ENCODE measurements at places on chromosomes 11 and 22.

GRCh38 chr11:30342736-30343166 is 19.8 kb downstream of the ARL14EP start:
- no peak for DNase-seq

GRCh38 chr11:11980200-11980599 is 28.2 kb downstream of the DKK3 start:
- DNase-seq: no peak

DNA sequence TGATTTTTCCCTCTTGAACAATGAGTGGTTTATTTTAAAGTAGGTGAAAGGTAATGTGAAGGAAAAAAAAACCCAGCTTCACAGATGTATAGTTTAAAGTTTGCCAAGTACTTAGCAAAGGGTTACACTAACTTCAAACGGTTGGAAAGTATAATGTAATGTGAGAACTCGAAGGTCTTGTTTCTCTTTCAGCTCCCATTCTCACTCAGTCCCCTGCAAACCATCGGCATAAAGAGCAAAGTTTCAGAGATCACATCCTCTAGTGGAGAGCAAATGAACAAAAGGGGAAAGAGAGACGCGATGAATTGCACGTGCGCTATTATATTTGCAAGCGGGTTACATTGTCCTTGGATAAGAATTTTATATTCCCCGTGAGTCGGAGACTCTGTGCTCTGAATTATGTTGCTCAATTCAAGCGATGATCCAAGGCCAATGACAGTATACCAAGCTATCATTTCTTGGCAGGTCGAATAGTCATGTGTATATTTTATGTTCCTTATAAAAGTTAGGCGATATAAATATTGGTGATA is 37.6 kb upstream of the BIRC3 start:
- no peak for DNase-seq

- DNase-seq: no peak
Measured at GRCh38 chr11:63635762-63636465, 21.7 kb upstream of the PLAAT3 start.

- DNase-seq: no peak
Measured at GRCh38 chr11:2123628-2123960, 15.6 kb downstream of the IGF2 start.

DNA sequence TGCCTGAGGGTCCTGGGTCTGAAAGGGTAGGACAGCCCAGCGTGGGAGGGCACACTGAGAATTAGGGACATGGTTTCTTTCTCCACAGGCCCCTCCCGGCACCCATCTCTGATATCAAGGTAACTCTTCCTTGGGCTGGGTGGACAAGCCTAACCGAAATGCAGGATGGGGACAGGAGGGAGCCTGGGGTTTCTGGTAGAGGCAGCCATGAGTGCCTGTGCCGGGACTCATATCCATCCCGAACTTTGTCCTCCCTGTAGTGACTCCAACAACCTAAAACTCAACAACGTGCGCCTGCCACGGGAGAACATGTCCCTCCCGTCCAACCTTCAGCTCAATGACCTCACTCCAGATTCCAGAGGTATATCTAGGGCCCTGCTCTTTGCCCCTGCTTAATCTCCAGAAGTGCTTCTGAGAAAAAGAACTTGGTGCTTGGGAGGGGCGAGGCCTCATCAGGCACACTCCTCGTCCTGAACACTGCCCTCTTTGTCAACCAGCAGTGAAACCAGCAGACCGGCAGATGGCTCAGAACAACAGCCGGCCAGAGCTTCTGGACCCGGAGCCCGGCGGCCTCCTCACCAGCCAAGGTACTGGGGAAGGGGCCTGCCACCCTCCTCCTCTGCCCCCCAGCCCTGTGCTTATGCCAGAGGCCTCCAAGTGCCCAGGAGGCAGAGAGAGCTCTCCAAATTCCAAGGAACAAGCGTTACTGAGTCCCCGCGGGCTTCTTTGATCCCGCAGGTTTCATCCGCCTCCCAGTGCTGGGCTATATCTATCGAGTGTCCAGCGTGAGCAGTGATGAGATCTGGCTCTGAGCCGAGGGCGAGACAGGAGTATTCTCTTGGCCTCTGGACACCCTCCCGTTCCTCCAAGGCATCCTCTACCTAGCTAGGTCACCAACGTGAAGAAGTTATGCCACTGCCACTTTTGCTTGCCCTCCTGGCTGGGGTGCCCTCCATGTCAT is 3.1 kb downstream of the TMEM25 start:
- no peak for DNase-seq

DNA sequence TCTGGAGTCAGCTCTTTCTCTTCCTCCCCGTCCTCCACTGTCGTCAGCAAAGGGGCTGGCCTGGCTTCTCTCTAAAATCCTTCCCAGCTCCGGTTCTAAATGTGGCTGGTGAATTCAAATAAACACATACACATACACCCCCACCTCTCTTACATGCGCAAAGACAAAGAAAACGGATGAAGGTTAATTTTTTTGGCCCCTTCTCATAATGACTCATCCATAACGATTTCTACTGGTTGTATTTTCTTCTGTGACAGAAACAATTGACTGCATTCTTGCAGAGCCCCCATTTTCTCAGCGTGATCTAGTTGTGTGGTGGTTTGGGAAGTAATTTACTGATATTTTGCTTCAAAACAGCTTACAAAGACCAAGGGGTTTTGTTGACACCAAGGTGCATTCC is 130.0 kb upstream of the NTM start:
- DNase-seq: no peak

DNA sequence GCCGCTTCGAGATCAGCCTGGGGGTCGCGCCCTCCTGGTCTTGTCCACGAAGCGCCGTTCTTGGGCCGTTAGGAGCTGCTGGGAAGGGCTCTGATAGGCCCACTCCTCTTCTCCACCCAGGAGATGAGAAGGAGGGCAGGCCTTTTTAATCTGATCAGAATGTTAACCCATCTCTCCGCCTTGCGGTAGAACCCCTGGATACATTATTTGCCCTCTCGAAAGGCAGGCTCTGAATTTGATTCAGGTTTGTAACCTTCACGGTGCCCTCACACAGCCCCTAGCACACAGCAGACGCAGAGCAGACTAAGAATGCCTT is at the start of gene CCDC83:
TSS of gene CCDC83 (plus strand) at position 43 of the 316 bp plus-strand sequence. CDS start 9,741 bp downstream, outside the sequence.
- DNase-seq: no peak

- no peak for DNase-seq
Measured at GRCh38 chr11:96101146-96101545, 177.2 kb upstream of the MTMR2 start.

DNA sequence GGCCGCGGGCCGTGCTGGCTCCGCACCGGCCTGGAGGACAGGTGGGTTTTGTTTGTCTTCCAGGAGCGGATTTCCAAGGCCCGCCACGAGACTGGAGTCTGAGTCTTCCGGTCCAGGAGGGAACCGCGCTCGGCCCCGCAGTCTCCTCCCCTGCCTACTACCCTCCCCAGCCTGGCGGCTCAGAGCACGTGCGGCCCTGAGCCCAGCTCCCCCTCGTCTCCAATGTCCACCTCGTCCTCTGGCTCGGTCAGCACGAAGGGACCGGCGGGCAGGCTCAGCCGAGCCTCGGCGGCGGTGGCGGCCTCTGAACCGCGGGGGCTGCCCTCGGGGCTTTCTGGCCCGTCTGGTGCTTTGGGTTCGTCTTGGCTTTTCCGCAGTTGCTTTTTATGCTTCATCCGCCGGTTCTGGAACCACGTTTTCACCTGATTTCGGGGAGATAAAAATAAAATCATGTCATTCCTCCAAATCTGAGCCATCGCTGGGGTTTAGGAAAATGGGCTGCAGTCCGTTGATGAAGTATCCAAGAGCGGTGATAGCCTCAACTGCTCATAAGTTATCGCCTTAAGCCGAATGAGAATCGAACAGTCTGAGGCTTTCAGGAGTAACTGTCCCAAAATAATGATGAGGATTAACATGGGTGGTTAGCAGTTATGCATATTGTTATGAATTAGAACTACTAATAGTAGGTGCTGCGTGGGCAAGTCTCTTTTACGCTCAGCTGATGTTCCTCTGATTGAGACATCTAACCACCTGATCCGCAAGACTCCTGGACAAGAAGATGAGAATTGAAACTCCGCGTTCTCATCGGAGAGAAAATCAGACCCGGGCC is 4.0 kb downstream of the BSX start:
- DNase-seq: no peak

DNA sequence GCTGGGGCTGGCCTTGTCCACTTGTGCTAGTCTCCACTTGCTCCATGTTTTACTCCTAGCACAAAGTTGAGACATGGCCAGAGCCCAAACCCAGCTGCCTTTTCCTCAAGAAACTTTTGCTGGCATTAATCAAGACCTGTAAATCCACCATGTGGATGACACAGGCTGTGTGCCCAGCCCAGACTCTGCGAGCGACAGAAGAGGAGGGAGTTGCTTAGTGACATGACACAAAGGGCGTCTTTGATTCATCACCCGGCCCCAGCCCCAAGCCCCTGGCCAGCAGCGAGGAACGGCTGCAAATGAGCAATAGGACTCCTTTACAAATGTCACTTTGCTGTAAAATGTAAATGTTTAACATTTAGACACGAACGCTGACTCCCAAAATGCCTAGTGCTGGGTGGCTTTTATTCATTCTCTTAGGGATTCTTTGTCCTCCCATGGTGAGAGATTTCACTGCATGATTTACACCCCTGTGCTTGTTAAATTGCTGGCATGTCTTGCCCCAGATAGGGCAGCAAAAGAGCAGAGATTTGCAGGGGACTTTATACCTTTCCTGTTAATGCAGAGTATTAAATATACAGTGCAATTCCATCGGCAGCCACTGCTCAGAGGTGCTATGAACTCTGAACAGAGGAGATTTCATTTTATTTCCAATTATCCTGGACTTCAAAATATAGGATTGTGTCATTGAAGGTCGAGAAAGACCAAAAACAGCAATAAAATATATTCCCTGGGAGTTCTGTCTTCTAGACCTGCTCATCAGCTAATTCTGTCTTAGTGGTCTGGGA is 263.6 kb upstream of the NCAM1 start:
- DNase-seq: no peak

GRCh38 chr11:96215826-96216225 is 127.2 kb downstream of the MAML2 start:
- no peak for DNase-seq

DNA sequence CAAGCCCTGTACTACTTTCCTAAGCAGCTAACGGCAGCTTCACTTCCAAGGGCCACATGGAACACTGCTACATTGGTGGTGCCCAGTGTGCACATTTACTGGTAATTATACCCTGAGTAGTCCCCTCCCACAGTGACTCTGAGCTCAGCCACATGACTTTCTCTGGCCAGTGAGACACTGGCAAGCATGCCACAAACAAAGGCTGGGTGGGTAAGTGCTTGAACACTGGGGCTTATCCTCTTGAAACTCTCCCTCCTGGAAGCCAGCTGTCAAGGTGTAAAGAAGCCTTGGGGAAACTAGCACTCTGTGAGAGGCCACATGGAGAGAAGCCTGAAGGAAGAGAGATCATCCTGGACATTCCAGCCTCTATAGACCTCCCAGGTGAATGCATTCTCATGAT is 54.4 kb upstream of the DRD2 start:
- DNase-seq: no peak

Measured in AG04449 (cell line).